Stimulated activated CD4-positive, alpha-beta T cell treated with anti-CD3 and anti-CD28 coated beads, Interleukin-12 subunit alpha, Interleukin-12 subunit beta, amount 100 ng/mL, for 4 hours (primary cell): ENCODE measurements at places on chromosomes 4 and X.

- DNase-seq: no peak
Measured at GRCh38 chr4:4918067-4918466, 58.6 kb downstream of the MSX1 start.

DNA sequence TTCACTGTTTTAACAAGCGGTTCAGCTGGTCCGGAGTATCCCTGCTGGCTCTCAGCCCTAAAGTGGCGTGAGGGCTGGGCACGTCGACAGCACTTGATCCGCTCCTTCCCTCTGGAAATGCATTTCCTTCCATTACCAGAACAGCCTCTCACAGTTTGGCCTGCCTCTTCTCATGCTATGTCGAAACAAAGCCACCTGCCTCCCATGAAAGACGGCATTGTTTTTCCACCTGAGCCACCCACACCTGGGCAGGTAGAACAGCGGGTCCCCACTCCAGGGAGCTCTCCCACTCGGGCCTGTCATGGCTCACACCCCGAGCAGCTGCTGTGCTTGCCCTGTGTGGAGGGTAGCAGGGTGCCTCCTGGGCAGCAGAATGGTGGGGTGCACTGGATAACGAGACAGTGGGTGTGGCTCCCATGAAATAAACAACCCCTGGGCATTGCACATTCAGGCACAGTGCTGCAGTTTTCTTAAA lies 86.2 kb downstream of the FHDC1 start:
- no peak for DNase-seq

- DNase-seq: no peak
Measured at GRCh38 chr4:69830560-69831269, 29.2 kb downstream of the SULT1E1 start.

DNA sequence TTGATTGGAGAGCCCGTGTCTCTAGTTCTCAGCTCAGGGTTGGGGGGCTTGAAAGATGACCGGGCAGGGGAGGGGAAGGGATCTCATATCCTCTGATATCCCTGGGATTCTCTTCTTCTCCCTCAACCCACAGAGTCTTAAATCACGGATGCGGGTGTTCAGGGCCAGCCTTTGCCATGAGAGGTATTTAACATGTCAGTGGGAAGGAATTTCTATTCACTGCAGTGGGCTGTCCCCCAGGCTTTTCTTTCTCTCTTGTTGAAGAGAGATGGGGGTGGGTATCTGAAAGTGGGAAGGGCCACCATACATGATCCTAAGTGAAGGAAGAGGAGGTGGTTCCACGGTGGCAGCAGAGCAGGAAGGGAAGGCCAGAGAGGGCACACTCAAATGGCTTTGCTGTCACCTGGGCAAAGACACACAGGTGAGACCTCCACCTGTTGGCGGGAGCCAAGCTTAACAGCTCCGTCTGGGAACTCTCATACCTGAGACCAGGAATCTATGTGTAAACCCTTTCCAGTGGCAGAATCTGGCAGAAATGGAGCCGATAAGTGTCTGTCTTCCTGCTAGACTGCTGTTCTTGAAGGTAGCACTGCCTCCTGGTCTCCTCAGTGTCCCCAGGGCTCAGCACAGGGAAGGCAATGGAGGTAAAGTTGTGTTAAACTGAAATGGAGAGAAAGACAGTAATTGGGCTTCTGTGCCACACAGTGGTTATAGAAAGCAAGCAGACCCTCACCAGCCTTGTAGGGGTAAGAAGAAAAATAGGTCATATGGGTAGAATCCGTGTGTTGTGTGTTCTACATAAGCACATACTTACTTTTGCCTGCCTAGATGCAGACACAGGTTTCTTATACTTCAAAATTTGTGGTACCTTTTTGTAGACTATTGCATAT lies 49.4 kb downstream of the RHOH start:
- no peak for DNase-seq

GRCh38 chrX:19556202-19556601 lies 40.9 kb upstream of the MAP3K15 start:
- DNase-seq: no peak

DNA sequence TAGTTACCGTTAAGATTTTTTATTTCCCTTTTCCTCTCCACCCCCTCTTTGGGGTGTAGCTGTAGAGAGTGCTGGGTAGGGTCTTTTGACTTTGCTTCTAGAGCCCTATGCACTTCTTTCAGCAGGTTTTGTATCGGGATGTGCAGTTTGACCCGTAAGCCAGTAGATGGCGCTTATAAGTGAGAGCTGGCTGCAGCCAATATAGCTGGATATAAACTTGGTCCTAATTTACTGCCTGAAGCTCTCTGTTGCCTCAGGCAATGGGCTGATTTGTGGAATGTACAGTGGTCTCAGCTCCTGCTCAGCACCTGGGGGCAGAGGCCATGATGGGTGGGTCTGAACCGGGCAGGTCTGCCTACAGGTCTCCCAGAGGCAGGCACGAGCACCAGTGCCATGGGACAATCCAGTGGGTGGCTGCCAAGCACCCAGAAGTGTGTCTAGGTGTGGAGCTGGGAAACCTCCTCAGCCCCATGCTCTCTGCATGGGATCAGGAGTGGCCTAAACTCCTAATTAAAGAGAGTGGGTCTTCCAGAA lies 146.5 kb downstream of the SPANXN1 start:
- no peak for DNase-seq

DNA sequence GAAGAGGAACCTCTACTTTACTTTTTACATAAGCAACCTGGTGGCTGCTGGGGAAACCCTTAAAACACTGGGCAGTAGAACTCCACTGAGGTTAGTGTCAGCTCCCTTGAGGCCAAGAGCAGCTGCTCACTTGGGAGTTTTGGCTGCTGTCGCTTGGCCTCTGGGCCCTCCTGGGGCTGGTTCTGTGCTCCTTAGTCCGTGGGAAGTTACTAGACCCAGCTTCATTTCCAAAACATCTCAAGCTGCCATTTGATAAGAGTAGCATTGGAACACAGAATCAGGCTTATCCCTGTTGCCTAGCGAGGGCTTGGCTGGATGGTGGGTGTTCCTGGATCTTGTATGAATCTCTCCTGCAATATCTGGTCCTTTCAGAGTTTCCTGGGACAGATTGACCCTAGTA lies 26.1 kb downstream of the RNF4 start:
- no peak for DNase-seq

DNA sequence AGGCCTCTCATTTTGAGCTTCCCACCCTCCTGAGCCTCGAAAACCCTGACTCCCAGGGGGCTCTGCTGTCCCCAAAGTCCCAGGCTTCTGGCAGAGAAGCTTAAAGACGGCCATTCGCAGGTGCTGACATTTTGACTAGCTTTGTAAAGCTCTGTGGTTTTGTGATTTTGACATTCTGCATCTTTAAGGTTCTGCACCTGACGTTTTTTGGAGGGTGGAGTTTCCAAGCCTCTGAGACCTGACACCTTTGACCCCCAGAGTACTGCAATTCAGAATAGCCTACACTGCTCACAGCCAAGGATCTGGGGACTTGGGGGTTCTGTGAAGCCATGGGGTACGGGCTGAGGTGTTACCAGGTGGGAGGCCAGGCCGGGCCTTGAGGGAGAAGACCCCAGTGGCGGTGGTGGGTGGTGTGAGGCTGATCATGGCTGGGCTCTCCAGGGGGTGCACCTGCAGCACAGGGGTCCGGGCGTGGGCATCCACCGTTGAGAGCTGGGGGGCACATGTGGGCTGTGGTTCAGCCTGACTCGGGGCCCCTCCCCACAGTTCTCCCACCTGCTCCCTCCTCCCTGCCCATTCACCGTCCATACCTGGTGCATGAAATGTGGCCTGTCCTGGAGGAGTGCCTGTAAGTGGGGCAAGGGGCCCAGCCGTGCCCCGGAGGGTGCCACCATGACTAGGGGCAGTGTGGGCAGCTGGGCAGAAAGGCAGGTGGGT lies 7.3 kb downstream of the FOXP3 start:
- no peak for DNase-seq

- no peak for DNase-seq
Measured at GRCh38 chr4:38366997-38367396, 297.0 kb upstream of the KLF3 start.

DNA sequence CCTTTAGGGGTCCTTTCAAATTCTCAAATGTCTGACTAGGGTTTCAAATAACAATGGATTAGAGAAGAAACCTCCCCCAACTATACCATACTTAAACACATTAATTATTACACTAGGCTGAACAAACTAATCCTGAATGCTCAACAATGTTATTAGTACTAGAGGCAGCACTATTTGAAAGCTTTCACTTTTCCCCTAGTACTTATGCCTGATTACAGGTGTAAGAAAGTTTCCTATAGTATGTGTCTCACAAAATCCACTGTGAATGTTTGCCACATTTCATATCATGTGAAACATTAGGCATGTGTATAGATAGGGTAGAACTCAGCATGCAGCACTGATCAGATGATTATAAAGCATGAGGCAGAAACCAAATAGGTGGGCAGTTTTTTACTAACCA lies 336.2 kb downstream of the ZNF674 start:
- no peak for DNase-seq

DNA sequence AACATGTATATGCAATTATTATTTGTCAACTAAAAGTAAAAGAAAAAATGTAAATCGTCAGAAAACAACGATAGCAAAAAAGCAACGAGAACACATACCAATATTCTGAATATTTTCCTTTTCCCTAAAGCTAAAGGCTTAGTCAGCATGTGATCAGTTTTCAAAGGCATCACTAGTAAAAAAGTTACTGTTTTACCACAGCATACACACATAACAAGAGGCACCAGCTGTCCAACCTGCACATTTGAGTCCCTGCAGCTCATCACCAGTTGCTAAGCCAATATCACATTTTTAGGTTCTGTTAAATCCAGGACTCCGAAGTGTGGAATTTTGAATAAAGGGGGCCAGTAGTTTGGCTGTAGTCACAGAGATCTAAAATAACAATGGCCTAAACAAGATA lies 203.8 kb downstream of the ADGRA3 start:
- no peak for DNase-seq

DNA sequence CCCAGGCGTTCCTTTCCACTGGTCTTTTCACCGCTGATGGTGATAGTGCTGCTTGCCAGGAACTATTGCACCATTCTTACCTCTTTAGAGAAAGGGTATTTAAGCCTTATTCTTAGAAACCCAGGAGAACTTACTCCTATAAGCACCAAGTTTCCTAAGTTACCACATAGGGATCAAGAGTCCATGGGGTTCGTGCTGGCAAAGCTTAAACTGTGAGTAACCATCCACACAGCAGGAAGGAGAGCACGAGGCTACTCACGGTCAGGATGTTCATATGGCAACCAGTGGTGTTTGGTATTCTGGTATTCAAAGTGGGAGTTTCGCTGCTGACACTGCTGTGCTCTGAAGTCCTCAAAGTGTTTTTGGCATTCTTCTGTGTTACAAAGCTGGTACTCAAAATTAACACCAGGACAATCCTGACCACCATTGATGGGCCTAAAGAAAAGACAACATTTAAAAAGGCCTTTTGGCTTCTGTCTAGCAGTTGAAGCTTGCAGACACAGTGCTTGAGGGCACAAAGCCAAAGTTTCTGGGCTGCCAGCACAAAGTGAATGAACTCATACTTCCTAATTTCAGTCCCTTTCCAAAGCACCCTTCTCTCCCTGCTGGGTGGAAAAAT lies 256.9 kb downstream of the ADAMTS3 start:
- DNase-seq: no peak

- DNase-seq: no peak
Measured at GRCh38 chr4:52369649-52370048, 289.5 kb downstream of the USP46 start.
